ENCODE measurements at places on chromosomes 11 and 22. TPM values are rescaled to one million over a fixed set of nuclear protein-coding genes. Genes with fewer than 3 reads are reported as not detected.

The OR51B4 gene
- not detected for total RNA-seq

The LMNTD2 gene
- 1.4 TPM for total RNA-seq

The NF2 gene
- total RNA-seq, result 22.9 TPM

The TEX12 gene
- total RNA-seq, result 1.1 TPM

The MCAM gene
- 1,033 TPM for total RNA-seq

The KDM4D gene
- not detected for total RNA-seq

The ELF5 gene
- not detected for total RNA-seq

The OR4A16 gene
- total RNA-seq, result not detected

The TRIM34 gene
- 10.2 TPM for total RNA-seq

The KCTD17 gene
- 17.8 TPM for total RNA-seq

The NDUFS8 gene
- total RNA-seq, result 212 TPM

The MFRP gene
- total RNA-seq, result not detected

The OR2AG2 gene
- total RNA-seq, result not detected

Data from sigmoid colon (tissue), 7 donors.